ENCODE measurements at places on chromosomes 4 and X.

DNA sequence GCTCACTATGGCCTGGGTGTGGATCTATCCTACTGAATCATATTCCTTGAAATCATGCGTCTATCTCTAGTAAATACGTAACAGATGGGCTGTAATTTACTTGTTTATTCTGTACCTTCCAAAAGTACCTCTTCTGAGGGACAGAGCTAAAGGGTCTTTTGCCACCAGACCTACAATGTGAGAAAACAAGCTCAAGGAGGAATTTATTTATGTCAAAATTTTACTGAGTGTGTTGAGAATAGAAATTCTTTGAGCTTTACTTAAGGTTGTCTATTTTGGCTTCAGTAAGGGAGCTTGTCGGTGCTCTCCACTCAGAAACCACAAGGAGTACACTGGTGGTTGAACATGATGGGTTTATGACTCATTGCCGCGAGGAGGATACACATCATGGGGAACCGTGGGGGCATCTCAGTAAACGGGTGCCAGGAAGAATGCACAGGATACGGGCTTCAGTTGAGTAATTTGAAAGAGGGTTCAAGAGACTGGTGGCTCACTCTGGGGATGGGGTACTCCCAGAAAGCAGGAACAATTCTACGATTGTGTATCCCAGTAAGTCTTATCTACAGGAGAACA lies 3.0 kb downstream of the ANK2 start:
- DNase-seq, result no peak

GRCh38 chr4:54526560-54526959 lies 131.2 kb upstream of the KIT start:
- no peak for DNase-seq

GRCh38 chr4:14924812-14925344 lies 77.4 kb upstream of the CPEB2 start:
- no peak for DNase-seq

GRCh38 chr4:143262838-143263237 lies 73.8 kb upstream of the GAB1 start:
- DNase-seq, result no peak

DNA sequence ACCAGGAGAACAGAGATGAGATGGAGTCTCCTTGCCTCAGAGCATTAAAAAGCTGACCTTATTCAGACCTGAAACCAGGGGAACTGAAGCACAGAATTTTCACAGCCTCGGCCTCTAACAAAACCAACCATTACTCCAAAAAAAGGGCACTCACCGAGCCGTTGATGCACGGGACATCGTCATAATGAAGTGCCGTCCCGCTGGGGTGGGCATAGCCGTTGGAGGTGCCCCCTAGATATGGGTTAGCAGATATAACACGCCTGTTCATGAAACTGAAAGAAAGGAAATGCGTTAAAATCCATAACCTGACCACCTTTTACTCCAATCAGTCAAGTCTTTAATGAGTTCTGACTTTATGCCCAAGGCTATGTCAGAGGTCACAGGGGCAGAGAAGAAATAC lies 153.6 kb downstream of the AFAP1 start:
- DNase-seq, result no peak

- peak; percentile 16 for DNase-seq
Observed at GRCh38 chr4:53702334-53703266, 111.3 kb upstream of the LNX1 start.

DNA sequence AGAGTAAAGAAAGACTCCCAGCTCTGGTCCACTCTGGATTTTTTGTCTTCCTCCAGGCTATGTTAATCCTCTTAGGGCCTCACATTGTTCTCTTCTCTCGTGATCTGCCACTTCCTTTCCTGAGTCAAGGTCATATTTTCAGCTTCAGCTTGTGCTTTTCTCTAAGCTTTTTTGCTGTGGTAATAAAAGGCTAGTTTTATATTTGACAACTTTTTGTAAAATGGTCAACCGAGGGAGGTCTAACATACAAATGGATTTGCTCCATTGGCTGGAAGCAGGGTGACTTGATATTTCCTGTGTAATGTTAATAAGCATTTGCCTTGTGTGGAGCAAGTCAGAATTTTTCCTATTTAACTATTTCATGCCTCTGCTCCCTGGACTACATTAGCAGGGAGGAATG lies 239.7 kb downstream of the RAB28 start:
- no peak for DNase-seq

DNA sequence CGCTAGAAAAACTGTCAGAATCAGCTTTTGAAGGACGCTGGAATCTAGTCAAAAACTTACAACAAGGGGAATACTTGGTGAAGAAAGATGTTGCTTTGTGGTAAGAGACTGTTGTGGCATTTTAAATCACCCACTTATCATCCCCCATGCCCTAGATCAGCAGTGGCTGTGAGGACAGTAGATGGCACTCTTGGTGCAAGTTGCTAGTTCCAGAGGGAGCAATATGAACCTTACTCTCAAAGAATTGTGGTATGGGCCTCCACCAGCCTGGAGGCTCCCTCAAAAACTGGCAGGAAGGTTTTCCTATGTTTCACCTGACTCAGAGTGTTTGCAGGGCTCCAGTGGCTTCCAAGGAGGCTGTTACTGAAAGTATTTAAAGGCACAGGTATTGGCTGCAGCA lies 37.7 kb upstream of the SLC16A2 start:
- no peak for DNase-seq

DNA sequence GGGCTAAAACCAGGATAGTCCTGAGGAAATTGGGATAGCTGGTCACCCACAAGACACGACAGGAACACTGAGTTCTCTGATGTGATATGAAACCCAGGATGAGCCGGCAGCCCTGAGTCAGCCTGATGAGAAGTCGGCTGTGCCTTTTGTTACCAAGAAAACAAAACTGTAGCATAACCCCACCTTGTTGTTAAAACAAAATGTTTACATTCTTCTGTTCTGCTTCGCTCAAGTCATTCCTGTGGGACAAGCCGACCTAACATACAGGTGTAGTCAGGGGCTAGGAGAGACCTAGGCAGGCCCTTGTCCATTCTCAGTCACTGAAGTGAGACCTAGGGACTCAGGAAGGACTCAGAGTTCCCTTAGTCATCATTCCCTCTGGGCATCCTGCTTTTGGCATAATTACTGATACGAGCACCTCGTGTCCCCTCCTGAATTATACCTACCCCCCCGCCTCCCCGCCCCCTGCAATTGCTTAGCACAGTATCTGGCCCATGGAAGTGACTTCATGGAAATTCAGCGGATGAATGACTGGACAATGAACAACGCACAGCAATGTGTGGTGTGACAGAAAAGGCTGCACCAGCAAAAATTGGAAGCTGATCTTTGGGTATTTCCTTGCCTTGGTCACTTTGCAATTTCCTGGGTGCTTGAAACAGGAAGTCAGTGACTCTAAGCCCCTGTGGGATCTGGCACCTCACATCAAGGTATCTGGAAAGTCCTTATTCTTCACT lies 31.9 kb upstream of the TLR2 start:
- no peak for DNase-seq
